ENCODE measurements at places on chromosomes 2 and 18. TPM values are rescaled to one million over a fixed set of nuclear protein-coding genes. Genes with fewer than 3 reads are reported as not detected.

C18orf32 gene
- 20.1 TPM for total RNA-seq

GRCh38 chr2:104026725-104027124 is 827.2 kb upstream of the POU3F3 start:
- peaks cover 2% of the 10 kb centered on the region for H3K4me1 ChIP-seq
- no peak overlapping the region for H3K4me3 ChIP-seq
- no peaks in the 10 kb centered on the region for H3K27me3 ChIP-seq
- no peak for DNase-seq
- no peak overlapping the region for H3K27ac ChIP-seq

CLEC4F gene
- total RNA-seq = not detected

DNA sequence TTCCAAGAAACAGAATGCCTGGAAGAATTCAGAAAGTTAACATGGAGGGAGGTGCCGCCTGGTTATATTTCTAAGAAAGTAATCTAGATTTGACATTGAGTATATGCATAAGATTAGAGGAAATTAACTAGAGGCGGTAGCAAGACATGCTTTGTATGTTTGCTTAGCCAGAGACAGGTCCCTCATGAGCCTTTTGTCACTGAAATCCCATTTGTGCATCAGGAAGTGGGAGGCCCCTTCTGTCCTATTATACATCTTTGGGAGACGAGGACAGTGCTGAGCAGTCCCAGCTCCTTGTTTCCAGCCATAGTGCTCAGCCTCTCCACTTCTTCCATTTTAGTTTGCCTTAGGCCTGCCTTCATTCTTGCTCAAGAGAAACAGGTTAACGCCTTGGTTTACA is 115.4 kb upstream of the LHCGR start:
- DNase-seq = no peak
- H3K4me1 ChIP-seq = no peaks in the 10 kb centered on the region
- H3K36me3 ChIP-seq = no peaks in the 10 kb centered on the region

GRCh38 chr2:134625311-134625710 is 93.5 kb downstream of the TMEM163 start:
- no peak for DNase-seq
- H3K27me3 ChIP-seq = no peaks in the 10 kb centered on the region
- no peaks in the 10 kb centered on the region for H3K36me3 ChIP-seq
- H3K4me1 ChIP-seq = no peaks in the 10 kb centered on the region
- H3K27ac ChIP-seq = no peak overlapping the region

DNA sequence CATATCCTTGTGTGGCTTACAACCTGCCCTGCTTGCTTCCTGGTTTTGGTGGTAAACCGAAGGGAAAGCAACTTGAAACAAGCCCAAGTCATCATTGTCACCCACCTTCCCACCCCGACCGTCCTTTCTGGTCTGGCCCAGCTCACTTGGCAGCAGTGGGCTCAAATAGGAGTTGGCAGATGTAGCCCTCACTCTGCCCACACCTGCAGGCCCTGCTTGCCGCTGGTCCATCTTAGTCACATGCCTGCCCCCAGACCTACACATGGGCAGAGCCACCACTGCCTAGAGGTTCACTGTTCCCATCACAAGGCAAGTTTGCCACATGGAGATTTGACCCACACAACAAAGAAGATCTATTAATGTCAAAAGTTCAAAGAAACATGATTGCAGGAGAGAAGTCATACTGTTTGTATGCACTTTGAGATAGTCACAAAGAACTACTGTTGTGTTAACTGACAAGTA is 9.3 kb downstream of the EIPR1 start:
- no peak for DNase-seq
- H3K36me3 ChIP-seq = no peaks in the 10 kb centered on the region
- H3K4me1 ChIP-seq = no peaks in the 10 kb centered on the region
- H3K27ac ChIP-seq = no peak overlapping the region
- H3K27me3 ChIP-seq = no peaks in the 10 kb centered on the region

GRCh38 chr2:224930990-224931389 is 111.3 kb downstream of the DOCK10 start:
- H3K4me1 ChIP-seq = no peaks in the 10 kb centered on the region
- H3K36me3 ChIP-seq = no peaks in the 10 kb centered on the region
- H3K27ac ChIP-seq = no peak overlapping the region
- no peak for DNase-seq
- no peaks in the 10 kb centered on the region for H3K27me3 ChIP-seq
- H3K4me3 ChIP-seq = no peak overlapping the region

DNA sequence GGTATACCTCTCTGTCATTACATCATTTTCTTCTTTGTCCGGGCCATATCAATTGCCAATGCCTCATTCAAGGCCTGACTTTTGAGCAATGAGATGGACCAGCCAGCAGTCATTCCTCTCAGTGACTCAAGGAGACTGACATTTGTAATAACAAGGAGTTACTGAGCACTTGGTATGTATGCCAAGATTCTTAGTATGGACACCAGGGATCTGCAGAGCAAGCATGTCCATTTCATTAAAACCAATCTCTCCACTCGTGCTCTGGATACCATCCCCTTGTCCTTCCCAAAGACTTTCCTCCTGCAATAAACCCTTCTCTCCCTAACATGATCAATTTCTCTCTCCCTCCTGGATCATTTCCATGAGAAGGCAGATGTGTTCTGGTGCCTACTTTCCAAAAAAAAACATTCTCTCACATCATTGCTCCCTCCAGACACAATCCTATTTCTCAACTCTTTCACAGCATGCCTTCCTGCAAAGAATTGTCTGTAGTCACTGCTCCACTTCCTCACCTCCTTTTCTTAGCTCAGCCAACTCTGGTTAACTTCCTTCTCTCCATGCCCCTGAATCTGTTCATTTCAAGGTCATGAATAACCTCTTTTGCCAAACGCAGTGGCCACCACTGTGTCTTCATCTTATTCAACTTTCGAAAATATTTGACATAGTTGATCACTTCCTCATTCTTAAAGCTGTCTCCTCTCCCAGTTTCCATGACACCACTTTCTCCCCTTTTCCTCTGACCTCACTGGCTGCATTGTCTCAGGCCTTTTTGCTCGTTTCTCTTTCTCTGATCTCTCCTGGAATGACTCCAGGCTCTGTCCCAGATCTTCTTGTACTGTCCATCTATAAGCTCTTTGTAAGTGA is 102.8 kb upstream of the CYP1B1 start:
- no peak overlapping the region for H3K27ac ChIP-seq
- no peaks in the 10 kb centered on the region for H3K36me3 ChIP-seq
- H3K4me1 ChIP-seq = no peaks in the 10 kb centered on the region

- peaks cover 5% of the 10 kb centered on the region for H3K4me1 ChIP-seq
- H3K4me3 ChIP-seq = peak overlapping the region; percentile 86
- no peaks in the 10 kb centered on the region for H3K36me3 ChIP-seq
- DNase-seq = peak; percentile 75
- no peaks in the 10 kb centered on the region for H3K27me3 ChIP-seq
- no peak overlapping the region for H3K27ac ChIP-seq
These were observed 52.8 kb downstream of the SLC4A1AP start for GRCh38 chr2:27716301-27717069.

- no peaks in the 10 kb centered on the region for H3K4me1 ChIP-seq
- H3K27me3 ChIP-seq = no peaks in the 10 kb centered on the region
- DNase-seq = no peak
- H3K36me3 ChIP-seq = no peaks in the 10 kb centered on the region
These were observed 204.8 kb upstream of the HS6ST1 start for GRCh38 chr2:128523457-128523856.

DNA sequence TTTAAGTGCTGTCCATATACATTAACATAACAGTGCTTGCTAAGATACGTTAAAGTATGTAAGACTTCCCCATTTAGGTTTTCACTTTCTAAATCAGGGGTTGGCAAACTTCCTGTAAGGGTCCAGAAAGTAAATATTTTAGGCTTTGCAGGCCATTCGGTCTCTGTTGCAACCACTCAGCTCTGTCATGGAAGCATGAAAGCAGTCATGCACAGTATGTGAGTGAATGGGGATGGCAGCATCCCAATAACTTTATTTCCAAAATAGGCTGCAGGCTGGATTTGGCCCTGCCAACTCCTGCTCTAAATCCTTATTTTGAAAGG is 128.7 kb downstream of the PLA2R1 start:
- no peaks in the 10 kb centered on the region for H3K36me3 ChIP-seq
- DNase-seq = no peak
- H3K4me3 ChIP-seq = no peak overlapping the region
- no peaks in the 10 kb centered on the region for H3K4me1 ChIP-seq
- H3K27ac ChIP-seq = no peak overlapping the region

C1GALT1C1L gene
- total RNA-seq = not detected

TTN gene
- 9.7 TPM for total RNA-seq

PSMA8 gene
- total RNA-seq = not detected

Data from H1 (cell line).